ENCODE measurements at places on chromosomes 3 and 15. TPM values are rescaled to one million over a fixed set of nuclear protein-coding genes. Genes with fewer than 3 reads are reported as not detected.

IP6K2 gene
- 30.2 TPM for total RNA-seq

MYO5A gene
- total RNA-seq: 50.2 TPM

FGF12 gene
- not detected for total RNA-seq

NLGN1 gene
- total RNA-seq: 6.1 TPM

ATP13A5 gene
- not detected for total RNA-seq

TTLL13 gene
- not detected for total RNA-seq

PROK2 gene
- not detected for total RNA-seq

ISL2 gene
- total RNA-seq: 0.56 TPM

LRRC31 gene
- total RNA-seq: not detected

SKOR1 gene
- under 0.01 TPM for total RNA-seq

SLC27A2 gene
- total RNA-seq: under 0.01 TPM

CNTN4 gene
- not detected for total RNA-seq

STRA6 gene
- 2.5 TPM for total RNA-seq

CAPN3 gene
- total RNA-seq: 0.77 TPM

VGLL3 gene
- 88.2 TPM for total RNA-seq

TBC1D2B gene
- 28.6 TPM for total RNA-seq

POTEB gene
- total RNA-seq: not detected

BLM gene
- total RNA-seq: 0.85 TPM

MUSTN1 gene
- total RNA-seq: 0.56 TPM

CD200 gene
- 25.1 TPM for total RNA-seq

CCDC54 gene
- total RNA-seq: not detected

LCTL gene
- total RNA-seq: 4.8 TPM

IFT57 gene
- 44.3 TPM for total RNA-seq

Data from regular cardiac myocyte (primary cell).